ENCODE measurements at places on chromosomes 3 and 15.
A peak's percentile ranks its signal among the peaks of the same experiment; 100 is the strongest.

GRCh38 chr3:144457758-144458157, 486.1 kb downstream of the DIPK2A start:
- ATAC-seq, result no peak

DNA sequence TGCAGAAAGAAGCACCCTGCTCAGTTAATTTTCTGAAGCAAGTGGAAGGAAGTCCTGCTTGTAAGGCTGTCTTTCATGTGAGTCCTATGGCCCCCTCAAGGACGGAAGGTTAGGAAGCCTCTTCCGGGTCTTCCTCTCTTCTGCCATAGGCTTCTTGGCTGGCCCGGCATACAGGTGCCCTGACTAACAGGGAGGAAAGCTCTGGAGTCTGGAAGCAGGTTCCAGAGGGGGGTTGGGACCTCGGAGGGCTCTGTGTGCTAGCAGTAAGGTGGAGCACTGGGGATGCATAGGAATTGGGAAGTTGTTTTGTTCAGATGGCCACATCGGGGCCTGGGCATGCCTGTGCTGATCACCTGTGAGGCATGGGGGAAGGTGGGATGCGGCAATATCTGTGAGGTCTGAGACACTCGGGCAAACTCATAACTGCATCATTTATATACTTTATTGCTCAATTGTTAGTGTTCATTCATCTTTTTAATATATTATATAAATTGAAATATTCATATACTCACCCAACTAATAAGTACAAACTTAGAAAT, 49.6 kb downstream of the TRAK1 start:
- no peak for ATAC-seq

DNA sequence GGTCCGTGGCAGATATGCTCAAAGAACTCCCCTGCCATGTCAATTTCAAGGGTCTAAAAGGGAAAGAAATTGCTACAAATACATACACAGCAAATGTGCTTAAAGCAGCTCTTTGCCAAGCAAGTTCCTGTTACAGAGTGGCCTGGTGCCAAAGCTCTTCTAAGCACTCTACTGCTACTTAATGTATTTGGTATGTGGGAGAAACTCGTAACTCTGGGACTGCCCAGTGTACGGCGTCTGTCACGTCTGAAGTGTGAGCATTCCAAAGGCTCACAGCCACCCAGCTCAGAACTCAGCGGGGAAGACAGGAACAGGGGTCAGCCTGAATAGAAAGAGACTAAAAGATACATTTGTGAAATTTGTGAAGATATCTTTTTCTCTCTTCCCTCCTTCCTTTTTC, 54.6 kb downstream of the RBMS3 start:
- peak; percentile 88 for ATAC-seq

GRCh38 chr3:179716811-179717210, 64.0 kb downstream of the USP13 start:
- no peak for ATAC-seq

DNA sequence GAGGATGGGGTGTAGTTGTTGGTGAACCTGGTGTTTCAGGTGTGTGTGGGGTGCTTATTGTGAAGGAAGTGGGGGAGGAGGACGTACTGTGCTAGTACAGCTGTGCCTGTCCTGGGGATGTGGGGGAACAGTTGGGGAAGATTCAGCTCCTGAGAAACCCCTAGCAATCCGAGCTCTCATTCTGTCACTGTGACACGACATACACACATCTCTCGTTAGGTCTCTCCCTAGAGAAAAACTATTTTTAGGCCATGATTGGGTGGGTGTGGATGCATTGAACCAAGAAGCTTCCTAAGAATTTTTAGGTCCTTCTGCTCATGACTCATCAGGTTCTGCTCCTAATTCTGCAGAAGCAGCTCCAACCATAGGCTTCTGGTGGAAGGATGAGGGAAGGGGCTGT, 54.3 kb downstream of the SLC30A4 start:
- no peak for ATAC-seq

GRCh38 chr15:82647045-82647834, at the start of gene CPEB1:
Gene CPEB1, minus strand, starts transcription at chr15:82647363. Its CDS starts 18,904 bp downstream, at chr15:82628459.
- ATAC-seq, result peak; percentile 89

DNA sequence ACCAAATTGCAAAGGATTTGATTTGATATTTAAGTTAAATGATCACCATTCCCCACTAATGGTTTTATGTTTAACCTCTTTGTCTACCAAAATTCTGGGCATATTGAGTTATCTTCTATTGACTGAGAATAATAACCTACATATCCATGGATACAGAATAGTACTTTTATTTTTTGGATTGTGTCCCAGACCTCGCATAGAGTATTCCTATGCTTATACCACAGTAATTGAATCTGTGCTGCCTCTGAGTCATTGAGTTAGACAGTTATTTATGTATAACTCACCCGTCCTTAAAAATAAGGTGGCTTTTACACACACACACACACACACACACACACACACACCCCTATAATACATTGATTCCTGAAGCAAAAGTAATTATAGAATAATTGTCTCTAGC, 690.1 kb upstream of the BCHE start:
- no peak for ATAC-seq

- ATAC-seq, result peak; percentile 37
These were observed 4.9 kb downstream of the PRICKLE2 start for GRCh38 chr3:64220161-64220914.

GRCh38 chr3:12155828-12156227, 2.9 kb downstream of the TIMP4 start:
- peak; percentile 21 for ATAC-seq

GRCh38 chr3:112411425-112411824, 78.5 kb downstream of the CD200 start:
- no peak for ATAC-seq

GRCh38 chr3:122263974-122264588, 61.0 kb upstream of the CSTA start:
- ATAC-seq, result no peak

DNA sequence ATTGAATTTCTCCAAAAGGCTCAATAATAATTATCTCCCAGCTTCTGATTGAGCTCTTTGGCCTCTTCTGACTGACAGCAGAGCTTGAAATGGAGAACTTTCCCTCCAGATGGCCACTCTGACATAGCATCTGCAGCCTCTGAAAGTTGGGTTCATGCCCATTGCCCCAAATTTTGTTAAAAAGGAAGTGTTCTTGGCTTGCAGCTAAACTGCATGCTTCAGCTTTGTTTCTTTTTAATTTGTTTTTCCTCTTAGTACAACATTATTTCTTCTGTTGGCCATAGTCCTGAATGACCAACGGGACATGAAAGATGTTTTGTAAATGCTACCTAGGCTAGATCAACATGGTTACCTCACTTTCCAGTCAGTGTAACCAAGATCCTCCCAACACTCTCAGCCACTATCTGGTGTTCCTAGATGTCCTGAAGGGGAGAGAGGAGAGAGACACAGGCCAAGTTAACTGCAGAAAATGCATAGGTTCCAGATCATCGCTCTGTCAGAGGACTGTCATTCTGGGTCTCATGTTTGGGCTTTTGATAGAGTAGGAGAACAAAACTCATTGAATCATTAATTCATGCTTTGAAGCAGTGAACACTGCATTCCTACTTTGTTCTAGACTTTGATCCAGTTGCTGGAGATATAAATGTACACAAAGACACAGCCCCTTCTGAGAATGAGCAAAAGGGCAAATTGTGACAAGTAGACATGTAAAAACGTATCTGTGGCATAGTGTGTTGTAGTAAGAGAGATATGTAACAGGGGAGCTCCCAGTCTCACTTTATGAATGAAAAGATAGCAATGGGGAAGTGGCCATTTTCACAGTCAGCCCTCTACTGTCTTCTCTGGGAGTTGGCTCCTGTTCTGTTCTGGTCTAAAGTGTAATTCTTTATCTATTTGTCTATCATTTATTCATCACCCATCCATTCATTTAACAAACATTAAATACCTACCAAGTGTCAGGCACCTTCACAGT, 156.2 kb downstream of the ZNF621 start:
- no peak for ATAC-seq

- ATAC-seq, result no peak
These were observed 102.6 kb upstream of the BNIP2 start for GRCh38 chr15:59791755-59792154.

- no peak for ATAC-seq
These were observed 7.5 kb upstream of the PPP1R14D start for GRCh38 chr15:40836020-40836419.

- peak; percentile 22 for ATAC-seq
These were observed 1.1 kb downstream of the ATP10A start for GRCh38 chr15:25862071-25862471.

- ATAC-seq, result no peak
These were observed 234.4 kb upstream of the TBL1XR1 start for GRCh38 chr3:177431525-177432176.

DNA sequence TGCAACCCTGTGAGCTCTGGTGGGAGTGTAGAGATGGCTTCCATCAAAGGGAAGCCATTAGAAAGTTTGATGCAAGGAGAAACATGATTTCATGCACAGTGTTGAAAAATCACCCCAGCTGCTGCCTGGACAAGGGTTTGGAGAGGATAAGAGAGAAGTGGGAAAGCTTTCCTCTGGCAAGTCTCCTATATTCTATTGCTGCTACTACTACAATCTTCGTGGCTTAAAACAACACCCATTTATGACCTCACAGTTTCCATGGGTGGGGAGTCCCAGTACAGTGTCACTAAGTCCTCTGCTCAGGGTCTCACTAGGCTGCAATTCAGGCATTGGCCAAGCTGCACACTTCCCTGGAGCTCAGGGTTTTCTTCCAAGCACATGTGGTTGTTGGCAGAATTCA, 229.3 kb downstream of the TAFA4 start:
- no peak for ATAC-seq

Measured in gastroesophageal sphincter (tissue), 4 donors.